ENCODE measurements at places on chromosomes 3 and 15. TPM values are rescaled to one million over a fixed set of nuclear protein-coding genes. Genes with fewer than 3 reads are reported as not detected.

Gene UQCC5
- total RNA-seq: 8.9 TPM

DNA sequence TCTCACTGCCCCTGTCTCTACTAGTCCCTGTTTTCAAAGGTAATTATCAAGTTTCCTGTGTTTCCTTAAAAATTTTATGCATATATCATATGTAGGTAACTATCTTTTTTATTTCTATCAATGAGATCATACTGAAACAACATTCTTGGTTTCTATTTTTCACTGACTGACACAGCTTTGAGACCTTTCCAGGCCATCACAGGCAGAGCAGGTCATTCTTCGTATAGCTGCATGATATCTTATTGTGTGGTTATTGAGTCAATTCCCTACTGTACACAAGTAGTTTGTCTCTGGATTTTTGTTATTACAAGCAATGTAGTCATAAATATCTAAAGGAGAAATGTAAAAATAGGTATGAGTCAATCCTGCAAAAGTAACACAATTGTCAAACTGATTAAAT is 169.6 kb downstream of the CFAP20DC start:
- peaks cover 25% of the 10 kb centered on the region for H3K27me3 ChIP-seq
- no peak for DNase-seq
- H3K27ac ChIP-seq: no peak overlapping the region
- H3K4me3 ChIP-seq: no peak overlapping the region

DNA sequence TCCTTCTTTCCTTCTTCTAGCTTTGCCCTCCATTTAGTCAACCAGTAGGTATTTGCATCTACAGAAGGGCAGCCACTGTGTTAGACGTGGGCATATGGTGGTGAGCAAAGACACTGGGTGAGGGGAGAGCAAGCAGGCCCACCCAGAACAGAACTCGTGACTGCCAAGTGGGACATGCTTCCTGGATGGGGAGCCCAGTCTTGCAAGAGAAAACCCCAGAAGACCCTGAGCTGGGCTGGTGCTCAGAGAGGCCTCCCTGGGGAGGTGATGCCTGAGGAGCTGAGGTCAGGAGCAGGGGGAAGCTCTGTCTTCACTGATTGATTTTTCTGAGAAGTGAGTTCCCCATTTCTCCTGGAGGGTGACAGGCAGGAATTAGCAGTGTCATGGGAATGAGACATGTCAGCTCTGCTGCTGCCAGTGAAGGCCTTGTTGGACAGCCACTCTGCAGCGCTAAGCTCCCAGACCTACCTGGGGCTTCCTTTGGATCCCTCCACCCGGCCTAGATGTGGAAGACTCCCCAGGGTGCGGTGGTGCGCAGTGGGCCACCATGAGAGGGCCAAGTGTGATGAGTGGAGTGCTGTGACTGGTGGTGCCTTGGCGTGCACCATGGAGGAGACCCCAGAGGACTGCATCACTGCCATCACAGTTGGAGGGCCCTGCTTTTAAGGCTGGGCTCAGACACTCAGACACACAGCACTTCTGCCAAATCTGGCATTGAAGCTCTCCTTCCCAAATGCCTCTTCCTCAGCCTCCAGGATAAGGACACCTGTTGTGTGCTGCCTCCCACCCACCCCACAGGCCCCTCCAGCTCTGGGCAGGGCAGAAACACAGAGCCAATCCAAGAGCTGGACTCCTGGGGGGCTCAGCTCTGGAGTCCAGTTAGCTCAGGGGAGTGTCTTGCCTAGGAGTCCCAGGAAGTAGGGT is 40.0 kb upstream of the TOPBP1 start:
- no peaks in the 10 kb centered on the region for H3K4me1 ChIP-seq
- DNase-seq: no peak
- H3K27me3 ChIP-seq: peaks cover 9% of the 10 kb centered on the region
- no peaks in the 10 kb centered on the region for H3K36me3 ChIP-seq

Gene ALPK3
- 0.46 TPM for total RNA-seq

GRCh38 chr3:31402117-31402516 is 130.6 kb upstream of the STT3B start:
- no peak for DNase-seq
- H3K27me3 ChIP-seq: no peaks in the 10 kb centered on the region
- no peaks in the 10 kb centered on the region for H3K36me3 ChIP-seq
- H3K4me3 ChIP-seq: no peak overlapping the region

DNA sequence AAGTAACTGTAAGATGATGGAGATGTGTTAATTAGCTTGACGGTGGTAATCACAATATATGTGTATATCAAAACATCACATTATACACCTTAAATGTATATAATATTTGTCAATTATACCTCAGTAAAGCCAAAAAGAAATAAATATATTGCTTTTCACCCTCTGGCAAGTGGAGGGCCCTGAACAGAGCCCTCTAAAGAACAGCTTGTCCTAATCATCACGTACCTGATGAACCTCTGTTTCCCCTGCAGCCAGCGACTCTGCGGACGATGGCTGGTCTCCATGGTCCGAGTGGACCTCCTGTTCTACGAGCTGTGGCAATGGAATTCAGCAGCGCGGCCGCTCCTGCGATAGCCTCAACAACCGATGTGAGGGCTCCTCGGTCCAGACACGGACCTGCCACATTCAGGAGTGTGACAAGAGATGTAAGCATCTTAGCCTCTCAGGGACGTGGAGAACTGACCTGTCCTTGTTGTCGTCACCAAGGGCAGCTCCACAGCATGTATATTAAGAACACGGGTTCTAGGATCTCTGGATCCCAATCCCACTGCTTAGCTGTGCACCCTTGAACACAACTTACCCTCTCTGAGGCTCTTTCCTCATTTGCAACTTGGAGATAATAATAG is 6.3 kb downstream of the THBS1 start:
- no peak overlapping the region for H3K27ac ChIP-seq
- peaks cover 42% of the 10 kb centered on the region for H3K27me3 ChIP-seq
- H3K4me3 ChIP-seq: no peak overlapping the region
- H3K36me3 ChIP-seq: no peaks in the 10 kb centered on the region
- H3K4me1 ChIP-seq: no peaks in the 10 kb centered on the region

Gene CYFIP1
- total RNA-seq: 13.5 TPM

All from activated T-cell treated with anti-CD3 and anti-CD28 coated beads, Interleukin-2, amount 50 U/mL, for 72 hours (primary cell).